ENCODE measurements at places on chromosomes 1 and 21. TPM values are rescaled to one million over a fixed set of nuclear protein-coding genes. Genes with fewer than 3 reads are reported as not detected.

Gene PAPPA2
- total RNA-seq: 2.2 TPM

GRCh38 chr1:26278724-26279455 is 996 bp upstream of the SH3BGRL3 start:
- H3K27me3 ChIP-seq: no peaks in the 10 kb centered on the region
- peak overlapping the region; percentile 72 for H3K4me3 ChIP-seq
- H3K4me1 ChIP-seq: peaks cover 46% of the 10 kb centered on the region

GRCh38 chr1:155969377-155969791 is 9.0 kb downstream of the ARHGEF2 start:
- H3K27me3 ChIP-seq: no peaks in the 10 kb centered on the region
- peaks cover 8% of the 10 kb centered on the region for H3K4me1 ChIP-seq
- no peak overlapping the region for H3K4me3 ChIP-seq
- no peak for DNase-seq
- H3K27ac ChIP-seq: no peak overlapping the region

GRCh38 chr1:45880930-45881329 is 77.5 kb downstream of the MAST2 start:
- H3K36me3 ChIP-seq: no peaks in the 10 kb centered on the region
- no peaks in the 10 kb centered on the region for H3K4me1 ChIP-seq
- no peak overlapping the region for H3K27ac ChIP-seq
- no peak for DNase-seq
- no peaks in the 10 kb centered on the region for H3K27me3 ChIP-seq

GRCh38 chr1:34529935-34530859 is 224.7 kb upstream of the GJB5 start:
- no peak overlapping the region for H3K4me3 ChIP-seq
- H3K27ac ChIP-seq: no peak overlapping the region
- no peaks in the 10 kb centered on the region for H3K4me1 ChIP-seq
- H3K27me3 ChIP-seq: no peaks in the 10 kb centered on the region
- H3K36me3 ChIP-seq: no peaks in the 10 kb centered on the region

Gene EPHB2
- total RNA-seq: 9.4 TPM

DNA sequence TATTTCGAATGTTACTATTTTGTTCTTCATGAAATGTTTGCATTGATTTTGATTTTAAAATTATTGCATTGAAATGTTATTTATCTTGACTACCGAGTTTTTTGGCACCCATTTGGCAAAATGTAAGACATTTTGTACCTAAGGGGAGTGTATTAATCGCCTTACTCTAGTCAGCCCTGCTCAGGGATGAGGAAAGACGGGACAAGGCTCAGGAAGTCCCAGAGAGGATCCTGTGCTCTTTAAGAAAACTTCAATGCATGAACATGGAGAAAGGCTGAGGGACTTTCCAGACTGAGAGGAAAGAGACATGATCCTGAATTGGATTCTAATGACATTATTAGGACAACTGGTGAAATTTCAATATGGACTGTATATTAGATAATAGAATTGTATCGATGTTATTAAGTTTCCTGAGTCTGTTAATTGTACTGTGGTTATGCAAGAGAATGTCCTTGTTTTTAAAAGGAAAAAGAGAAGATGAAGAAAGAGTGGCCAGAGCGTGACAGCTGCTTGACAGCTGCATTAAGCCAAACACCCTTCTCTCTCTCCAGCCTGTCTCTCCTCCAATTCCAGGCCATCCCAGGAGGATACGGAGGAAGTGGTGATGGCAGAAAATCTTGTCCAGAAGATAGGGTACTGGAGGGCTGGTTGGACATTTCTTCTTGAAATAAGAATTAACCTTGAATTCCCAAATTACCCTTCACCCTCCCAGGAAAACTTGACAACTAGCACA is 66.0 kb downstream of the PLEKHA6 start:
- H3K27me3 ChIP-seq: no peaks in the 10 kb centered on the region
- H3K4me3 ChIP-seq: no peak overlapping the region
- no peaks in the 10 kb centered on the region for H3K36me3 ChIP-seq

Gene GSTM5
- total RNA-seq: 5.5 TPM

DNA sequence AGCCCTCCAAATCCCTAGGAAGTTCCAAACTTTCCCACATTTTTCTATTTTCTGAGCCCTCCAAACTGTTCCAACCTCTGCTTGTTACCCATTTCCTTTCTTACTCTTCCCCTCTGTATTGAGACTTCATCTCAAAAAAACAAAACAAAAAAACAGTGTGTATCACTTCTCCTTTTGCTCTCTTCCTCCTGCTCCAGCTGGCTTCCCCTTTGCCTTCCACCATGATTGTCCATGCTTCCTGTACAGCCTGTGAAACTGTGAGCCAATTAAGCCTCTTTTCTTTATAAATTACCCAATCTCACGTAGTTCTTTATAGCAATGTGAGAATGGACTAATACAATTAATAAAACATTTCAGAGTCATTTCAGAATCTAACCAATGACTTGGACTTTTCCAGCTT is 69.6 kb upstream of the KRTAP19-8 start:
- no peak overlapping the region for H3K4me3 ChIP-seq
- DNase-seq: no peak
- peak overlapping the region; percentile 41 for H3K27ac ChIP-seq
- H3K27me3 ChIP-seq: no peaks in the 10 kb centered on the region

GRCh38 chr1:165543532-165544438 is at the start of gene LRRC52:
Gene LRRC52 (plus strand): TSS chr1:165544000. CDS start chr1:165544297, 297 bp downstream.
- H3K36me3 ChIP-seq: no peaks in the 10 kb centered on the region
- H3K27me3 ChIP-seq: no peaks in the 10 kb centered on the region
- DNase-seq: peak; percentile 53

DNA sequence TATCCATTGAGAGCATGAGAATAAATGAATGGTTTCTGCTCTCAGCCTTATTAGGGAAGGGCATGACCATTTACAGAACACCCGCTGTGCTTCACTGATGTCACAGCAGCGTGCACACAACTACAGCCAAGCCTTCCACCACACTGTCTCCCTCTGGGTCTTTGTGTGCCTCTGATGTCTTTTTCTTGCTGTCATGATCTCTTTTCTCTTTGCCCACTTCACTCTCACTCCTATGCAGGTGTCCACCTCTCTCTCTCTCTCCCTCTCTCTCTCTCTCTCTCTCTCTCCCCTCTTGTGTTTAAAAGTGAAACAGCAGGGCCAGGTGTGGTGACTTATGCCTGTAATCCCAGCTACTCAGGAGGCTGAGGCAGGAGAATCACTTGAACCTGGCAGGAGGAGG is 232.5 kb upstream of the JUN start:
- DNase-seq: no peak
- no peaks in the 10 kb centered on the region for H3K27me3 ChIP-seq
- no peaks in the 10 kb centered on the region for H3K36me3 ChIP-seq
- no peak overlapping the region for H3K4me3 ChIP-seq

Gene DSCAM
- total RNA-seq: 2.0 TPM

- H3K27ac ChIP-seq: no peak overlapping the region
- H3K4me3 ChIP-seq: no peak overlapping the region
- H3K36me3 ChIP-seq: no peaks in the 10 kb centered on the region
- no peaks in the 10 kb centered on the region for H3K27me3 ChIP-seq
- DNase-seq: no peak
Observed at GRCh38 chr1:190226006-190226405, 251.7 kb downstream of the BRINP3 start.

GRCh38 chr1:44485229-44485933 is 80.3 kb downstream of the RNF220 start:
- H3K36me3 ChIP-seq: no peaks in the 10 kb centered on the region
- H3K4me3 ChIP-seq: no peak overlapping the region
- peaks cover 5% of the 10 kb centered on the region for H3K4me1 ChIP-seq

- DNase-seq: no peak
- H3K4me3 ChIP-seq: no peak overlapping the region
- H3K27me3 ChIP-seq: no peaks in the 10 kb centered on the region
- H3K27ac ChIP-seq: no peak overlapping the region
- no peaks in the 10 kb centered on the region for H3K36me3 ChIP-seq
Observed at GRCh38 chr1:218642033-218642948, 297.2 kb downstream of the TGFB2 start.

Gene PRRC2C
- total RNA-seq: 128 TPM

Gene SLC9A1
- total RNA-seq: 16.8 TPM

Gene FOXO6
- 4.5 TPM for total RNA-seq

Measured in testis (tissue), 5 donors.